ENCODE measurements at places on chromosomes 12 and 14.
A peak's percentile ranks its signal among the peaks of the same experiment; 100 is the strongest.

GRCh38 chr14:77180726-77181602, 634 bp upstream of the TMEM63C start:
- no peak overlapping the region for H3K4me3 ChIP-seq
- H3K27ac ChIP-seq = no peak overlapping the region
- DNase-seq = no peak
- no peaks in the 10 kb centered on the region for H3K4me1 ChIP-seq
- H3K36me3 ChIP-seq = no peaks in the 10 kb centered on the region

GRCh38 chr12:31368666-31369361, 42.9 kb upstream of the SINHCAF start:
- no peak overlapping the region for H3K27ac ChIP-seq
- peaks cover 8% of the 10 kb centered on the region for H3K27me3 ChIP-seq
- H3K4me1 ChIP-seq = peaks cover 27% of the 10 kb centered on the region
- no peak overlapping the region for H3K4me3 ChIP-seq
- DNase-seq = no peak

GRCh38 chr14:45970621-45971020, 681.0 kb downstream of the RPL10L start:
- no peak overlapping the region for H3K4me3 ChIP-seq
- no peak overlapping the region for H3K27ac ChIP-seq
- DNase-seq = no peak
- H3K36me3 ChIP-seq = no peaks in the 10 kb centered on the region
- H3K4me1 ChIP-seq = no peaks in the 10 kb centered on the region

DNA sequence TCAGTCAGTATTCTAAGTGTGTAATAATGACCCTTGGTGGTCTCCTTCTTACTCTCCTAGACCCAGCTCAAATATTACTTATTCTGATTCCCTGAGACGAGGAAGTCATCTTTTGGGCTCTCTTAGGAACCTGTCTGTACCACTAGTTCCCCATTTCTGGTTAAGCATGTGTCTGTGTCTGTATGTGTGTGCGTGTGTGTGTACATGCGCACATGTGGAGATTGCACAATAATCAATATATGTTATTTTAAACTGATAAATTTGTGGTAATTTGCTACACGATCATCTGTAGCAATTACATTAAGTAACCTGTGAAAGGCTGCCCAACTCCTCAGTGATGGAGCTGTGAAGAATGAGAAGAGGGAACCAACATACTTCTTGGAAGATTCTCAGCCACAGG, 132.2 kb downstream of the ASCL4 start:
- no peak for DNase-seq
- no peak overlapping the region for H3K4me3 ChIP-seq
- no peaks in the 10 kb centered on the region for H3K36me3 ChIP-seq
- no peaks in the 10 kb centered on the region for H3K4me1 ChIP-seq
- H3K27ac ChIP-seq = no peak overlapping the region

- no peaks in the 10 kb centered on the region for H3K4me1 ChIP-seq
- H3K27ac ChIP-seq = no peak overlapping the region
- no peak for DNase-seq
- H3K36me3 ChIP-seq = no peaks in the 10 kb centered on the region
Observed at GRCh38 chr14:53599221-53599945, 357.2 kb downstream of the BMP4 start.

- peaks cover 14% of the 10 kb centered on the region for H3K4me1 ChIP-seq
- H3K36me3 ChIP-seq = no peaks in the 10 kb centered on the region
- H3K27ac ChIP-seq = no peak overlapping the region
- H3K27me3 ChIP-seq = peaks cover 3% of the 10 kb centered on the region
- peak overlapping the region; percentile 1 for H3K4me3 ChIP-seq
Observed at GRCh38 chr12:77232045-77232444, 166.7 kb upstream of the E2F7 start.

Measured in HFFc6 (cell line).